ENCODE measurements at places on chromosomes 4 and X.

DNA sequence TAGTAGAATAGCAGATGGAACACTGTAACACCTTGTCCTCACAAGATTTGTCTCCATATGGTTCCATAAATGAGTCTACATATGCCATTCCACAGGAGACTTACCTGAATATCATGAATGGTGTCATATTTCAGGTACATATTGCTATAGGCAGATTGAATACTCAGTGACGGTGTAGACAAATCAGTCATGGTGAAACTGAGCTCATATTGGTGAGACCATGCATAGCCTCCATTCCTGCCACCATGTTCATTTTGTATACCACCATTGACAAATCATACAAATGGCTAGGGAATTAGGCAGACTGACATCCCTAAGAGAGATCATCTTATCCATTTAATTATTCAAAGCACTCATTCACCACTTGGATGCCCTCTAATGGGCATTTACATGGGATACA, 38.0 kb upstream of the SPP1 start:
- no peak for DNase-seq

DNA sequence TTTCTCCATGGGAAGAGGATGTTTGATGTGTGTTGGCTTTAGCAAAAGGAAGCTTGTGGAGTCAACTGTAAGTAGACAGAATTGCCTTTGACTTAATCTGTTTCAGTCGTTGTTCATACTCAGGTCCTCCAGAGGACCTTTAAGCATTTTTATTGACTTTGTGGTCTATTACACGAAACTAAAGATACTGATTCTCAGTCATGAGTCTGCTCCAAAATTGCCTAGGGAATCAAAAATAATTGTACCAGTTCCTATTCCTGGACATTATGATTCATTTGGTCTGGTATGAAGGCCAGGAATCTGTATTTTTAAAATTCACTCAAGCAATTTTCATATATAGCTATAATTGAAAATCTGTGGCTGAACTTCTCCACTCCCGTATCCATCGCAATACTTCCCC, 38.6 kb downstream of the AR start:
- DNase-seq, result no peak

- DNase-seq, result no peak
Measured at GRCh38 chr4:137946453-137947174, 295.5 kb downstream of the SLC7A11 start.

DNA sequence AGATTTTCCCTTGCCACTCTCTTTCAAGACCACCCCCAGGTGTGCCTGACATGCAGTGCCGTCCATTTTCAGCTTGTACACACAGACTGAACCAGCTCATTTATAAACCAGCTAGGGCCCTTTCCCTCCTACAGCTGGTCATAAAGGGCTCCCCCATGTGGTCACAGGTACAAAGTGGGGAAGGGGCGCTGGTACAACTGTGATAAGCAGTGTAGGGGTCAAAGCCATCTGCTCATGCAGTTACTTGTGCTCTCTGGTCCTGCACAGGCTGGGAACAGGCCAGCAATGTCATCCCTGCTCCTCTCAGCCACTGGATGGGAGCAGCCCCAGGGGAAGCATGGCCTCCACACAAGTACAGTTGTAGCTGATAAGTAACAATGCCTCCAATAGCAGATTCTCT, 20.6 kb downstream of the GABRQ start:
- no peak for DNase-seq

DNA sequence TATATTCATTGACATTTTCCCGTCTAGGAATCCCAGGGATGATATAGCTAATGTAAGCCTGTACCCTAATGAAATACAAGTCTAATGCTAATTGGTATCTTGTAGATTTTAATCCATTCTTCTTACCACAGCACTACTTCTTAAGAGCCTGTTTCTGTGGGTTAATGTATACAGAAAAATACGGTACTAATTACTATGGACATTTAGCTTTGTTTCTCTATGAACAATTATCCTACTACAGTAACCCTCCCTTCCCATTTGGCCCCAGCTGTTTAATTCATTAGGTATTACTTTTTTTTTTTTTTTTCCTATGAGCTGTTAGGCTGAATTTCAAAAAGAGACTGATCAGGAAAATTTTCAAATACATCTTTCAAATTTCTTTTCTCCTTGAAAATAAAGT, 245.1 kb upstream of the SLC7A11 start:
- no peak for DNase-seq
